Colonic mucosa (tissue), 4 donors: ENCODE measurements at places on chromosomes 2 and 18.

- DNase-seq = no peak
These were observed 55.5 kb downstream of the PRELID3A start for GRCh38 chr18:12463191-12463590.

- no peak for DNase-seq
These were observed 5.5 kb upstream of the TACR1 start for GRCh38 chr2:75204833-75205232.

- DNase-seq = no peak
These were observed 113.1 kb upstream of the ID2 start for GRCh38 chr2:8568543-8569302.

DNA sequence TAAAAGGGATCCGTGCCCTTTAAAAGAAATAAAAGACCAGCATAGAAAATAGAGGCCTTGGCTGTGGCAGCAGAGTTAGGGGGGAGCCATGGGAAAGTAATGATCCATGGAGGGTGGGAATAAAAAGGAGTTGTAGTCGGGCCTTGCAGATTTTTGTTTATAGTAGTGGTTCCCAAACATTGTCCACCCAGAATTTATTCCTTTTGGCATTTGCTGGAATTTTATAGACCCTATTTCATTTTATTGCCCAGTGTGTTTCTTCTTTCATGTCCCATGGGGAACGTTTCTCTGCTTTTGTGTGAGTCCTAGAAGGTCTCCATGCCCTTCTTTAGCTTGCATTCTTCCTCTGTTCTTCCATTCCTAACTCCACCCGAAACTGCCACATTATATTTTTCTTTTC lies 222.2 kb downstream of the LTBP1 start:
- DNase-seq = no peak

DNA sequence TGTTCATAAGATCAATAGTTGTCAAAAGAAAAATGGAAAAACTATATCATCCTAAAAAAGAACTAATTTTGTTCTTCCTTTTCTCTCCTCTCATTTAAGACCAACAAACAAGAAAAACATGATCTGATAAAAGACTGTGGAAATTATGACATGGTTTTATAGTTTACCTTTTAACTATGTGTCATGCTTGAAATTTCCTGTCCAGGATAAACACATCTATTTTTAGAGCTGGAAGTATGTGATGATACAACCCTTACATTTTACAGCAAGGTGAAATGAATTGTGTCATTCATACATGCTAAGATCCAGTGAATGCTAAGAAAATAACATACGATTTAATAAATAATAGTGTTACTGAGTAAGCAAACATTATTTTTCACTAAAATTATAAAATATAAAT lies 89.9 kb downstream of the GULP1 start:
- DNase-seq = no peak

- DNase-seq = no peak
These were observed 24.5 kb upstream of the STAM2 start for GRCh38 chr2:152200101-152200500.

- DNase-seq = no peak
These were observed 130.6 kb upstream of the OTX1 start for GRCh38 chr2:62920070-62920469.
